Psoas muscle (tissue), 8 donors: ENCODE measurements at places on chromosomes 16 and 17. TPM values are rescaled to one million over a fixed set of nuclear protein-coding genes. Genes with fewer than 3 reads are reported as not detected.

DNA sequence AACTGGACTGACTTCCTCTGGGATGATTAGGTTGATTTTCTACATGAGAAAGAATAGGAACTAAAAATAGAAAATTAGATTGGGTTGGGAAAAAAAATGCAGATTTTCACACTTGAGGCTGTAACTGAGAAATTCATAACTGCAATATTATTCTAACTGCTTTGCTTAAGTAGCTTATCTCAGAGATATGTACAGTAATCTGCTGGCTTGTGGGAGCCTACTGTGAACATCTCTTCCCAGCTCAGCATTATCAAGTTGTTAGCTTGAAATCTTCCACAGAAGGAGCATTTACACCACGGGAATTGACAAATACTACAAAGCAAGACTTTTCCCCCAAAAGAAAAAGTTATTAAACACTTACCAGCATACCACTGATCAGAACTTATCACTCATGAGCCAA, 58.9 kb downstream of the CNTNAP4 start:
- DNase-seq = no peak

DNA sequence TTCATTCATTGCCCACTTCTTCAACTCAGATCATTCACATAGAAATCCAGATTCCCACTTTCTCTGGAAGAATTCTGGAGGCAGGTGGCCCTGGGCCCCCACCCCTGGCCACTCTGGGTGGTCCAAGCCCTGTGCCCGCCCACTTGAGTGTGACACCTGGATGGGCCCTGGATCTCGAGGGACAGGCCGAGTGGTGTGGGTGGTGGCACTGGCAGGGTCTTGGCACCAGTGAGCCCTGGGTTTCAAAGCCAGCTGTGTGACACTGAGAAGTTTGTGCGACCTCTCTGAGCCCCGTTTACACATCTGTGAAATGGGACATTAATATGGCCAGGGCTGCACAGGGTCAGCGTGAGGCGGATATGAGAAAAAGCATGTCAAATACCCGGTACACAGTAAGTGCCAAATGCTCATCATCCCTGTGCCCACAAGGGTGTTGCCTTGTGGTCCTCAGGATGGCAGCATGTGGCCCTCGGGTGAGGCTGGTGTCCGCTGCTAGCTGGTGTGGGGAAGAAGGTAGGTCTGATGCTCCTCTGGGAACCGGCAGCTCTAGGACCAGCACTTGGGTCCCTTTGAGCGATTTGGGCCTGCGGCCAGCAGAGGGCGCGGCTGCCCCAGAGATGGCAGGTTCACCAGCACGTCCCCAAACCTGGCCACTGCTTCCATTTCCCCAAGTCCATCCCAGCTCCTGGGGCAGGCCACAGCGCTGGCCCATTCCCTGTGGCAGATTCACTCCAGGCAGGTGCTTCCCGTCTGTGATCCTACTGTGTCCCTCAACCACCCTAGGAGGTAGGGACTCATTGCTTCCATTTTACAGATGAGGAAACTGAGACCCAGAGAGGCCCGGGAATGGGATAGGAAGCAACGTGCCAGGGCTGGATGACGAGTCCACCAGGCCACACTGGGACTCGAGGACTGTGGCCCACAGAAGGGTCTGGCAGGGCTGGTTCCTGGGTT, 3.6 kb downstream of the OSGIN1 start:
- DNase-seq = peak; percentile 81

The TPSG1 gene
- not detected for polyA plus RNA-seq

The KRT33A gene
- polyA plus RNA-seq = not detected

DNA sequence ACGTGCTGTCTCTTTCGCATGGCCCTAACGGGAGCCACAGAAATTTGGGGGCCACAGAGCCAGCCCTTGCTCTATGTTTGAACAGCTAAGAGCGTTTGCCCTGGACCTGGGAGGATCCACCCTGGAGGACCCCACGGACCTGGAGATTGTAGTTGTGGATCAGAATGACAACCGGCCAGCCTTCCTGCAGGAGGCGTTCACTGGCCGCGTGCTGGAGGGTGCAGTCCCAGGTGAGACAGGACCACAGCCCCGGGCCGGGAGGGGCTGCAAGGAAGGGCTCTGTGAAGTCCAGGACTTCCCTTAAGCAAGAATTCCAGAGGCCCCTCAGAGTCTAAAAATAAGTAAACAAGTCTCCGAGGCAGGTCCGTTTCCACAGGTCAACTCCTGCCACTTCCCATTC, 11.9 kb downstream of the CDH15 start:
- peak; percentile 7 for DNase-seq

DNA sequence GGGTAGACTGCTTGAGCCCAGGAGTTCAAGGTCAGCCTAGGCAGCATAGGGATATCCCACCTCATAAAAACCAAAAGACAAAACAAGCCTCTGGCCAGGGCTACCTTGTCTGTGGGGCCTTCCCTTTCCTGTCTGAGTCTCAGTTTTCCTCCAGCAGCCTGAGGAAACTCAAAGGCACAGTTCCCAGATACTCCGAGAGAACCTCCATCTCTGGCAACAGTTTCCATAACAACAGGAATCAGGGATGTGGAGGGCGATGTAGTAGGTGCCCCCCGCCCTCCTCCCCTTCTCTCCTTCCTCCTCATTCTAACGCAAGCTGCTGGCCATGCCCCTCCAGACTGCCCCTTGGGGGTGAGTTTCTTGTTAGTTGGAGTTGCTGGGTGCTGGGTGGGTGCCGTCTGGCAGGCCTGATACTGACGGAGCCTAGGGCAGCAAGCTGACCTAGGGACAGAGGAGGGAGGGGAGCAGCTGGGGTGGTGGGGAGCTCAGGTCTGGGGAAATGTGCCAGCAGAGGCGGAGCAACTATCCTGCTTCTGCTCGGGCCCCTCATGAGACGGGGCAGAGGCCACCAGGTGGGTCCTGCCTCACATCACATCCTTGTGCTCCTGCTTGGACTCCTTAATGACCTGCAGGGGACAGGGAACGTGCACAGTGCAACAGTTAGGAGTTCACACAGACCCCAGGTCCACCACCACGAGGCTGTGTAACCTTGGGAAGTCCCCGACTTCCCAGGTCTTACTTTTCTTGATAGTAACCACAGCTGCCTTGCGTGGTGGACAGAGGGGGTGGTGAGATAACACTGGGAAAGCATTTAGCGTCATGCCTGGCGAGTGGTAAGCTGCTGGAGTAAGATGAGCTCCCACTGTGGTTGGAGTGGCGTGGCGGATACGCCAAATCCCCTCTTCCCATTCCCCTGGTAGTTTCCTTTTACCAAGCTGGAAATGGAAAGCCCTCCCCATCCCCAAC, 7.8 kb upstream of the EFTUD2 start:
- DNase-seq = no peak

The HOXB6 gene
- polyA plus RNA-seq = 0.80 TPM

The VTN gene
- polyA plus RNA-seq = 0.12 TPM

- no peak for DNase-seq
These were observed 11.5 kb downstream of the GP2 start for GRCh38 chr16:20315764-20316163.

The SHBG gene
- polyA plus RNA-seq = 0.53 TPM

GRCh38 chr16:66152823-66153393, 213.6 kb upstream of the CDH5 start:
- no peak for DNase-seq

DNA sequence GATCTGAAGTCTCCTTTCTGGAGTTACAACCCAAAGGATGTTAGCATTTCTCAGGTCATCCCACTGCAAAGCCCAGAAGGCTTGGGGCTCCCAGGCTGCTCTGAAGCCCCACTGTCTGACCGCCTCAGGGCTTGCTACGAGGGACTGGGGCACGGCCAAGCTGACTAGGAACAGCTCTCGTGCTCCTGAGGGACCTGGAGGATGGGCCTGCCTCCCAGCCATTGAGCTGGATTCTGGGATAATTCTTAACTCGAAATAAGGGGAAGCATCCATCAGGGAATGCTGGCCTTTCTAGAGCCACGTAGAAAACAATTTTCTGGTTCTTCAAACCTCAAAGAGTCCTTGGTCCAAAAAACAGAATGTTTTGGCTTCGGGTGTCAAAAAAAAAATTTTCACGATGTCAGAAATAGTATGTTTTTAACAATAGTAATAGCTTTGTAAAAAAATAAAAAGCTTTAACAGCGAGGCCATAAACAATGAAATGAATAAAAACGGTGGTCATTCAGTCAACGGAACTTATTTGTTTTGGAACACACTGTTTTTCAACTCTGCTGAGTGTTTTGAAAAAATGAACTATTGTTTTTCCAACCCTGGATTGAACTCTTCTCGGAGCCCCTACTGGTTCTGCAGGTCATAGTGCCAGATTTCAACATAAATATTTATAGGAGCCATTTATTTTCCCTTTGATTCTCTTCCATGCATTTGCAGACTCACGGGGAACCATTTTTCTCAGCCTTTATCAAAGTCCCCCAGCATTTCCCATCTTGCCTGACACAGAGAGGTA, 16.4 kb upstream of the HERPUD1 start:
- DNase-seq = no peak

The KRT33B gene
- polyA plus RNA-seq = not detected

DNA sequence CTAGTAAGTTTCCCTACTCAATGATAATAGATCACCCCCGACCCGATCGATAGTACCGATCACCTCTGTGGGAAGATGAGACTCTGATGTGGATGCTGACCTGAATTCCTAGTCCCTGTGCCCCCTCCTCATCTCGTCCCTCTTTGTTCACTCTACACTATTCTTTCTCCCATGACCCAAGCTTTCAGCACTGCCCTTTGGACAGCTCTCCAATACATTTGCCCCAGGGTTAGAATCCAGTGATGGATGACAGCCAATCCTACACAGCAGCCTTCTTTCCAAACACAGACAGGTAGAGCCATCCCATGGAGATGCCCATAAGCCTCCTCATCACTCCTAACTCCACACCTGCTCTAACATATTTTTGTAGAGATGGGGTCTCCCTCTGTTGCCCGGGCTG, 141.1 kb downstream of the GSG1L start:
- DNase-seq = no peak

The KDM8 gene
- 2.4 TPM for polyA plus RNA-seq

The MMP15 gene
- polyA plus RNA-seq = 6.4 TPM

DNA sequence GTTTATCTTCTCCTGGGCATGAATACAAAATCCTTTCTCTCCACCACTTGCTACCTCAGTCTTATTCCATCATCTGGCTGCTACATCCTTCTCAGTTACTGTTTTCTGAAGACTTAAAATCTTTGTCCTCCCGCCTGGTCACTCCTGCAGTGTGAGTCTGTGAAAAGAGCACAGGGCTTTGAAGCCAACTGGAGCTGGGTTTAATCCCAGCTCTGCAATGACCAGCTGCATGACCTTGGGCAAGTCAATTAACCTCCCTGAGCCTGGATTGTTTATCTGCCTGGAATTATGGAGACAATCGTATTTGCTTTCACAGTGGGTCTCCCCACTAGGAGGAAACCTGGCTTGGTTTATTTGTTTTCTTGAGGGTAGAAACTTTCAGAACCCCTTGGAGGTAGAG, 183.2 kb downstream of the GSG1L start:
- no peak for DNase-seq

The PYY gene
- not detected for polyA plus RNA-seq

DNA sequence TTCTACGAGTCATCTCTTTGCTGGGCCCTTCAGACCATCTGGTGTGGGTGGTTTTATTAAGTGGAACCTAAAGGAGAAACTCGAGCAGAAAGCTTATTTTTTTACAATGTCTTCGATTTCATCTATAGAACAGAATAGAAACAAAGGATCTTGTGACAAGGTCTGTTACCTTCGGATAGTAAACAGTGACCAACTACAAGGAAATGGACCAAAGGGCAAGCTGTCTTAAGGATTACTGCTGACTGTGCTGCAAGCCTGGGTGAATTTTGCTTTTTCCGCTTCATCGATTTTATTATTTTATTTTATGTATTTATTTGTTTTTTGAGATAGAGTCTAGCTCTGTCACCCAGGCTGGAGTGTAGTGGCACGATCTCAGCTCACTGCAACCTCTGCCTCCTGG, 348.9 kb upstream of the ERCC4 start:
- no peak for DNase-seq

- DNase-seq = no peak
These were observed 4.8 kb downstream of the SRCIN1 start for GRCh38 chr17:38600906-38601305.

The CIBAR2 gene
- polyA plus RNA-seq = not detected

The GINS3 gene
- polyA plus RNA-seq = 0.89 TPM

- no peak for DNase-seq
These were observed 8.8 kb downstream of the EEF2K start for GRCh38 chr16:22214889-22215288.

- DNase-seq = no peak
These were observed 414.6 kb upstream of the GOT2 start for GRCh38 chr16:59148769-59149155.
